ENCODE measurements at places on chromosomes 7 and 10. TPM values are rescaled to one million over a fixed set of nuclear protein-coding genes. Genes with fewer than 3 reads are reported as not detected.

The TUBAL3 gene
- not detected for total RNA-seq

The SCIN gene
- total RNA-seq: 0.41 TPM

The SNX10 gene
- total RNA-seq: 6.1 TPM

The HTRA1 gene
- total RNA-seq: not detected

GRCh38 chr7:25947669-25948516, 204.1 kb upstream of the NFE2L3 start:
- DNase-seq: no peak

DNA sequence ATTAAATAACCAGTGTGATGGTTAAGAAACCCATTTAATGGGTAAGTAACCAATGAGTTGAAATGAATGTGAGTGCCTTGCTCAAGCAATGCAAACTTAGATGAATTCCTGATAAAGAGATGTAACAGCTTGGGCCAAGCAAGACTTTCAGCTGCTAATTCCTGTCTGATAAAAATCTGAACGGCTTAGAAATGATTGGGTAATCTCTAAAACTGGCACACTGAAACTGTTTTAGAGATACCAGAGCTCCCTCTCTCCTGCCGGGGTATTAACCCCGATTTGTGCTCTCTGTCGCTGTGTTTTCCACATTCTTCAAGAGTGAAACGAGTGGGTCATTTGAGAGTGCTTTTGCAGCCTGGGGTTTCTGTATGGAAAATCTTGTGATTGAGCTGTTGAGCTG, 534.9 kb upstream of the GALNT17 start:
- no peak for DNase-seq

GRCh38 chr10:30188556-30189237, 129.3 kb upstream of the JCAD start:
- no peak for DNase-seq

GRCh38 chr10:75244487-75245353, 9.0 kb upstream of the COMTD1 start:
- no peak for DNase-seq

DNA sequence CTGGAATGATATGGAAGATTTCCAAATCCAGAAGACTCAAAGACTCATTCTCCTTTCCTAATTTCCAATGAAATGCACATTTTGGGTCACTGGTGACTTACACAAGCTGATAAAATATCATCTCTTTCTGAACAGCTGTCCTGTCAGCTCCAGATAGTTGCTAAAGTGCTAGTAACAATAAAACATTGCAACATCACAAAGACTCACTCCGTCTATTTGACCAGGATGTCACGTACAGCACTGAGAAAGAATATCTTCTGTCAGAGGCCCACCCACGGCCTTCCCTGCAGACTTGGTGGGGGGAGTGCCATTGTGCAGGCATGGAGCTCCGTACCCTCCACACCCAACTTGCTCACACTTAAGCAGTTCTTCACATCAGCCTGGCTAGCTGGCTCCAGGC, 78.9 kb upstream of the EGR2 start:
- no peak for DNase-seq

GRCh38 chr10:115801992-115802391, 471.0 kb downstream of the GFRA1 start:
- no peak for DNase-seq

- no peak for DNase-seq
Measured at GRCh38 chr7:83161899-83162401, 734 bp downstream of the PCLO start.

Measured in naive thymus-derived CD8-positive, alpha-beta T cell (primary cell).